ENCODE measurements at places on chromosomes 4 and X.

DNA sequence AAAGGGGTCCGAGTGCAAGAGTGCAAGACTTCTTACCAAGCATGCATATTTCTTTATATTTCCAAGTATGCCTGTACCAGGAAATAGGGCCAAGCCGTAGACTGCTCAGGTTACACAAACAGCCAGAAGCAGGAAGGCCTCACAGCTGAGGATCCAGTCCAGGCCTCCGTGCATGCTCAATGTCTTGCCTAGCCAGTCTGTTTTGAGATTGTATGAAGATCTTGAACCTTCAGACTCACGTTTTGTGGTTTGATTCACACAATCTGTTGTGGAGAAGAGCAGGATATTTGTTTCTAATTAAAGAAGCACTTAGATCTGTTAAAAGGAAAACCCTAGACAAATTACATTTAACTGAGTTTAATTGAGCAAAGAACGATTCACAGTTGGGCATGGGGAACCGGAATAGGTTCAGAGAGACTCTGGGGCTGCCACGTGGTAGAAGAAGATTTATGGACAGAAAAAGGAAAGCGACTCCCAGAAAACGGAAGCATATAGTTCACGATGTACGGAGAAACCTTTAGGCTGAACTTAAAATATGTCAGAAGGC is 1.2 kb downstream of the MGST2 start:
- no peak for DNase-seq

GRCh38 chr4:145420595-145421214 is 60.9 kb upstream of the SMAD1 start:
- DNase-seq = no peak

- no peak for DNase-seq
Observed at GRCh38 chrX:70255452-70255851, 4.6 kb downstream of the P2RY4 start.

GRCh38 chr4:179415037-179415846 is 1973.0 kb upstream of the AGA start:
- no peak for DNase-seq

DNA sequence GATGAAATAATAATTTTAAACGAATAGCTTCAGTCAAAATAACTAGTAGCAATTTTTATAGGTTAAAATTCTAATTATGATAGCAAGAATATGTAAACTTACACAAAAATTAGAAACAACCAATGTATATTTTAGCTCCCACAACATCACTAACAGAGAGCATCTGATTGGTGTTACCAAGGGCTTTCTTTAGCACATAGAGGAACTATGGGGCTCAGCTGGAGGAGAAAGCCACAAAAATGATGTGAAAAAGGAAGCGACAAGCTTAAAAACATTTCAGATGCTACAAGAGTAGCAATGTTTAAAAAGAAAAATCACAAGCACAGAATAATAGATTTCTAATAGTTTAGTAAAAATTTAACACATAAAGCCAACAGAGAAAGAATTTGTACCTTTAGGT is 56.3 kb downstream of the ATP8A1 start:
- no peak for DNase-seq

DNA sequence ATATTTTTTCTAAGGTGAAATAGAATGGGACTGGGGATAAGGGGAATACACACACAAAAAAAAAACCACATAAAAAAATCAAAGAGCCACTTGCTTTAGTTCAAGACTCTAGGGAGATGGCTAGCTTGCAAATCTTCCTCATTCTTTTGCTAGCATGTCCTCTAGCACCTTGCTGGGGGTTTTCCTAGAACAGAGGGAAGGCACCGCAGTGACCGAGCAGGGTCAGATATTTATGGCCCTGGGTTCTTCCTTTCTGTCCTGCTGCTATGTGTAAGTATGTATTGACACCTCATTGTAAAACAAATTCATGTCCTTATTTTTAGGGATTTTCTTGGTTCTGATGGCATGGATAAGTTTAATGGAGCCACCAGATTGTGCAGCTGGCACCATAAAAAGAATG is 81.2 kb downstream of the SHISA3 start:
- no peak for DNase-seq

GRCh38 chrX:97846718-97847237 is 963.1 kb downstream of the RPA4 start:
- no peak for DNase-seq

DNA sequence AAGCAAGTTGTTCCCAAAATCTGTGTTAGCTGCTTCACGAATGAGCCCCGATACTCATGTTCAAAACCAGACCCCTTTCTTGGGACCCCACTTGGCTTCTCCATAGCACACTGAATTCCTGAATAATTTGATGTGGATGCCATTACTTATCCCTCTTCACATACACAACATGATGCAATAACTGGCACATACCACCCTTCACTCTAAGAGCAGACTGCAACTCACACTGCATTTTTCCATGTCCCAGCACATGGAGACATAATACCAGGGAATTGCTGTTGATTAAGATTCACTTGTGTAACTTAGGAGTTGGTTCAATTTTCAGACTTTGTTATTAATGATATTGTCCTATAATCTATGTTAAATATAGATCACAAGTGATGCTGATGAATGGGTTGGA is 213.4 kb downstream of the MAML3 start:
- DNase-seq = no peak

DNA sequence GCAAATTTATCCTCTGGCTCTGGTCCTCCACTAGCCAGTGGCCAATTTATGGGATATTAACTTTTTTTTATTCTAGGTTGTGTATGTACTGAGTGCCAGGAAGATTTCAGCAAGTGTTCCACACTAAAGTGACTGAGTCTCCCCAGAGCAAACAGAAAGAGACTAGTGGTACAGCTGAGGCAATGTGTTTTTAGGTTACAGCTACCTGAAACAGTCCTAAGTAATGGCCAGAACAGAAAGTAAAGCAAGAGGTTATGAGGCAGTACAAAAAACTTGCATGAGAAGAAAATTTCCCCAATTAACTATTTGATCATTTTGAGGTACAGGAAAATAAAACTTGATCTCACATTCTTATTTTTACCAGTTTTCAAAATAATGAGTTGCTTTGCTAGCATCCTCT is 31.2 kb downstream of the PRDM8 start:
- no peak for DNase-seq

- DNase-seq = no peak
Observed at GRCh38 chr4:162360369-162361149, 196.8 kb upstream of the FSTL5 start.

GRCh38 chr4:145635630-145636029 is 16.4 kb downstream of the MMAA start:
- DNase-seq = no peak

DNA sequence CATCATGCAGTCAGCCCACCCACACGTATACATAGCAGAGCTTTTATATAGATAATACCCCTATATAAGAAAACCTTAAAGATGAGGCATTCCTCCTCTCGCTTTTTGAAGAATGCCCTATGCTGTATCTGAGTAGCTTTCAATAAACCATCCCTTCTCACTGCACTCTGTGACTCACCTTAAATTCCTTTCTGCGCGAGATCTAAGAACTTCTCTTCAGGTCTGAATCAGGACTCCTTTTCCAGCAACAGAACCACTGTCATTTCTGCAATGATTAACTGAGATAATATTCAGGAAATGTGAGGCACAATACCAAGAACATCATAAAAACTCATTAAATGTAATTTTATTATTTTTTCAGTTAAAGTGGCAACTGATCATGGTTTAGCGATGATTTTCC is 76.4 kb upstream of the DCLK2 start:
- DNase-seq = no peak

- no peak for DNase-seq
Observed at GRCh38 chr4:15665753-15666365, 10.7 kb upstream of the FBXL5 start.

DNA sequence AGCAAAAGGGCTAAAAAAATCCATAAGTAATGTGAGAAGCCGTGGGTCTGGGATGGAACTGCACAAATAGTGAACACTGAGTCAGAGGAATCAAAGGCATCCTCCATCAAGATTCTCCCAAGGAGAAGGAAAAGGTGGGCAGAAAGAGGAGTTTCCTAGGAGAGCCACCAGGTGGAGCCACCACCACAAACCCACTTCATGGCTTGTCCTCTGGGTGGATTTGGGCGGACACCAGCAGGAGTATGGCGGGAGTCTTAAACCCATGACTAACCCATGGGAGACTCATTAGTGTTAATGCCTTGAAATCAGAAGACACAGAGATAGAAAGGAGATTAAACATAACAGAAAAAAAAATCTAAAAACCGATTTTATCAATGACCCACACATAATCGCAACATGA is 147.7 kb downstream of the SH3KBP1 start:
- no peak for DNase-seq

DNA sequence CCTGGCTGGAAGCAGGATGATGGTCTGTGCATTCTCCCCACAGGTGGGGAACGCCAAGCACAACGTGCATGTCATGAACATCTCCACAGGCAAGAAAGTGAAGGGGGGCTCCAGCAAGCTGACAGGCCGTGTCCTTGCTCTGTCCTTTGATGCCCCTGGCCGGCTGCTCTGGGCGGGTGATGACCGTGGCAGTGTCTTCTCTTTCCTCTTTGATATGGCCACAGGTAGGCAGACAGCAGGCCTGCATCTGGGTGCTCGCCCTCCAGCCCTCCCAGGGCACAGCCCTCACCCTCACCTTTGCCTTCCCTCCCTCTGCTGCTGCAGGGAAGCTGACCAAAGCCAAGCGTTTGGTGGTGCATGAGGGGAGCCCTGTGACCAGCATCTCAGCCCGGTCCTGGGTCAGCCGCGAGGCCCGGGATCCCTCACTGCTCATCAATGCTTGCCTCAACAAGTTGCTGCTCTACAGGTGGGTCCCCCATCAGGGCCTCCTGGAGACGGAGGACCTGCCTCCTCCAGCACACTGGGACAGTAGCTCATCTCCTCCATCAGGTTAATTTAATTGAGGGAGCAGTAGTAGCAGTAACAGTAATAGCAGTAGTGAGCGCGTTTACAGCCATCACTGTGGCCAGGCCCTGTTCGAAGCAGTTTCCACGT is 4.6 kb downstream of the WDR13 start:
- no peak for DNase-seq

DNA sequence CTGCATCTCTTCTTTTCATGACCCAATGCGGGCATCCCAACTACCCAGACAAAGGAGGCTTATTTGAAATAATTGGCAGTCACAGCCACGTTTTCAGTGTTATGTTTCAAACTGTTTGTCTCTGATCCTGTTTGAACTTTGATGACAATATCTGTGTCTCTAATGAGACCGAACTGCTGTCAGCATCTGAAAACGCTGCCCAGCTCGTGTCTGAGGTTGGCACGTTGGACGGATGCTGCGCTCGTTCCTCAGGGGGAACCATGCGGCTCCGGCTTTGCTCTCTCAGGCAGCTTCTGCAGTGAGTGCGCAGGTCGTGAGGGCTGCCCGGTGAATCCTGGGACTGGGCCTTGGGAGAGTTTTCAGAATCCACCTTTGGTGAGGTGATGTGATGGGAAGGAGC is 58.4 kb upstream of the SORBS2 start:
- no peak for DNase-seq

DNA sequence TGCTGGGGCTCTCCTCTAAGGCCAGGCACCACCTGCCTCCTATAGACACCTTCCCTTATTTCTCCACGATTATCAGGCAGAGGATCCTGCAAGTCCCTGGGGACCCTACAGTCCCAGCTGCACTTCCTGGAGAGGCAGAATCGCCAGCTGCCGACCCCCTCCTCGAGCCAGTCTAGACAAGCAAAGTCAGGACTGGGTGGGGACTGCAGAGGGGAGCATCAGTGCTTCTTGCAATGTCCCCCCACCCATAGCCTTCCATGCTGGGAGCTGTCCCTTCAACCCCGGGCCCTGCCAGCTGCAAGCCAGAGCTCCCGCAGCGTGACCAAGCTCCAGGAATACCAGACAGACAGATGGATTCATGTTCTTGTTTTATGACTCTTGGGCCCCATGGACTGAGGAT is 1.4 kb upstream of the CRMP1 start:
- DNase-seq = no peak

DNA sequence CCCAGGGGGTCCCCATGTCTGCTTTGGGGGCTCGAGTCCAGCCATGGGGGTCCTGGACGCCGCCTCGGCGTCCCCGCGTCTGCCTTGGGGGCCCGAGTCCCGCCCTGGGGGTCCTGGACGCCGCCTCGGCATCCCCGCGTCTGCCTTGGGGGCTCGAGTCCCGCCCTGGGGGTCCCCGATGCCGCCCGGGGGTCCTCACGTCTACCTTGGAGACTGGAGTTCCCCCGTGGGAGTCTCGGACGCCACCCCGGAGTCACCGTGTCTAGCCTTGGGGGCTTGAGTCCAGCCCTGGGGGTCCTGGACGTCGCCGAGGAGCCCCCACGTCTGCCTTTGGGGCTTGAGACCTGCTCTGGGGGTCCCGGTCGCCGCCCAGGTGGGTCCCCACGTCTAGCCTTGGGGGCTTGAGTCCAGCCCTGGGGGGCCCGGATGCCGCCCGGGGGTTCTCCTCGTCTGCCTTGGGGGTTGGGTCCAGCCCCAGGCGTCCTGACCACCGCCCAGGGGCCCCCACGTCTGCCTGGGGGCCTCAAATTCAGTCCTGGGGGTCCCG is 1.1 kb upstream of the GTPBP6 start:
- DNase-seq = no peak

GRCh38 chr4:189202182-189202868 is 738.3 kb upstream of the FRG1 start:
- DNase-seq = peak; percentile 4

DNA sequence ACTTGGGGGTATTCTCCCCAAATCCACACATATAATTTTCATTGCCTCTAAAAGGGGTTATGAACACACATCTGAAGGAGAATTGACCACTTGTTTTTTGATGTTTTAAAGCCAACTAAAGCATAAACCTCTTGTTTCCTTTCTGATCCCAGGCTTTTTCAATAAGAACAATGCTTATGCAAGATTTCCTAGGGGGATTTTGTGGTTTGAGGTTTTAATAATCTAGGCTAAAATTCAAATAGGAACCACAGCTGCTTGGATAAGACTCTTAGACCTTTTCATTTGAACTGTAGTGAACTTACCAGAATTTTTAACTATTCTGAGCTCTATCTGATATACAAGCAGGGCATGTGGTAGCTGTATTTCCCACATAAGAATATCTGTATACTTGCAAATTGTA is 651.1 kb downstream of the ANKRD50 start:
- no peak for DNase-seq

DNA sequence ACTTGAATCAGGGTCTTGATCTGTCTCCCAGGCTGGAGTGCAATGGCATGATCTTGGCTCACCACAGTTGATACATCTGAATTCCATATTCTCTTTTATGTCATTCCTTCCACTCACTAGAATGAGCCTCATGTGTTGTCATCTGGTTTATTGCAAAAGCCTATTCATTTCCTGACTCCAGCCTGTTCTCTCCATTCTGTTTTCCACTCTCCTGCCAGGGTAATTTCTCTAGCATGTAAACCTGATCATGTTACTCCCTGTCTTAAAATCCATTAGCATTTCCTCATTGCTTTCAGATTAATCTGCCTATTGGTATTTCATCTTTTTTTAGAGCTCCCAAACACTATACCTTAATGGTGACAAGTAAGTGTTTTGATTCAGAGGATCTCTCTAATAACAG is 4.3 kb upstream of the DDX60L start:
- no peak for DNase-seq

DNA sequence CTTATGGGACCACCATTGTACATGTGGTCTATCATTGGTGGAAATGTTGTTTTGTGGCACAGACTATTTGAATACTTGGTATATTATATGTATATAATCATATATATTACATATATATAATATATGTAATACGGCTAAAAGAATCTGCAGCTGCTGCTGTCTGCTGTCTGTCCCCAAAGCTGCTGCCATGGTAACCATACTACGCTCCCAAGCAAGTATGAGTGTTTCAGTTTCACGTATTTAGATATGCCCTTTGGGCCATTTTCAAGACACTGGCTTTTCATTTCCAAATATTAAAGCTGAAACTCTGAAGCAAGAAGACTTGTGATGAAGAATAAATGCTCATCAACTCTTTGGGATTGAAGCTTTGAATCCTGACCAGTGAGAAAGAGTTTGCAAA is 42.0 kb upstream of the ARSJ start:
- DNase-seq = no peak

All from hypothalamus (tissue), 51 donors.